ENCODE measurements at places on chromosomes 5 and 9.

GRCh38 chr5:175027390-175027789 is 303.0 kb downstream of the MSX2 start:
- DNase-seq, result no peak

DNA sequence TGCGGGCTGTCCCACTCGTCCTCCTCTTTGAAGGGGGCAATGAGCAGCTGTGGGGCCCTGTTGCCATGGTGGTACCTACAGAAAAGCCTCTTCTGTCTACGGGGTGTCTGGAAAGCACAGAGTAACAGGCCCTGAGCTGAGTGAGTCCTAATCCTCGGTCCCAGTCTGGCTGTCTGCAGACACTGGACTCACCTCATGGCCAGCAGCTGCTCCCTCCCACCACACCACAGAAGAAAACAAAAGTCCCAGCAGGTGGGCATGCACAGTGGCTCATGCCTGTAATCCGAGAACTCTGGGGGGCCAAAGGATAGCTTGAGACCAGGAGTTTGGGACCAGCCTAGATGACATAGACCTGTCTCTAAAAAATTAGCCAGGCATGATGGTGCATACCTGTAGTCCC is 19.9 kb downstream of the P4HA2 start:
- DNase-seq, result no peak

DNA sequence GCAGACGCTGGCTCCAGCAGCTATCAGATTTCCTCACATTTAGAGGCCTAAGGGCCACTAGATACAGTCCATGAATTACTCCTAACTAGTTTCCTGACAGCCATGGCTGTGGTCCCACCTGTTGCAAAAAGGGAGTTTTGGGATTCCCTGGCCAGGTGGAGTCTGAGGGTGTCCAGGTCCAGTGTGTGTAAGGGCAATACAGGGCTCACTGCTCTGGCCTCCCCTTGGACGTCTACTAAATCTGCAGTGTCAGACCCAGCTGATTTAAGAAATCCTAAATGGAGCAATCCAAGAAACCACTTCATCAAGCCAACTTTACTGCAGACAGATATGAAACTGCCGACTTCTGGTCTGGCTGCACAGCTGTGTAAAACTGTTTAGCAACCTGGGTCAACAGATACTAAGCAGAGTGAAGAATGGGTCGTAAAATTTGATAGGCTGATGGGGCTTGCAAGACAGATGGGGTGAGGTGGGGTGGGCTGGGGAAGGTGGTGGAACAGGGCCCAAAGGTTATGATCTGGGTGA is 116.4 kb downstream of the GADD45G start:
- DNase-seq, result no peak

DNA sequence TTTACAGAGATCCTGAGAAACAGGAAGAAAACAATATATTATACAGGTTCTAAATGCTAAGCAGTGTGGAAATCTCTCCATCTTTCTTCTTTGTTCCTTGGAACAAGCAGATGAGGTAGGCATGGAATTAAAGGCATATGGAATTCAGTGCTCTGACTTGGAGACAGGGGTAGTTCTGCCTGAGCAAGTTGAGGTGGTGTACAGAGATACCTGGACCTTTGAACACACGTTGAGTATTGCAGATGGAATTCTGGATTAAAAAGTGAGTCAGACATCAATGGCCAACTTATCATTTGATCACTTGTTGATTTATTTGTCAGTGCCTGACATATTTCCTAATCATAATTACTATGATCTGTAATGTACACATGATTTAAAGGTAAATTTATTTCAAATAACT is 293.9 kb upstream of the IRX4 start:
- no peak for DNase-seq

DNA sequence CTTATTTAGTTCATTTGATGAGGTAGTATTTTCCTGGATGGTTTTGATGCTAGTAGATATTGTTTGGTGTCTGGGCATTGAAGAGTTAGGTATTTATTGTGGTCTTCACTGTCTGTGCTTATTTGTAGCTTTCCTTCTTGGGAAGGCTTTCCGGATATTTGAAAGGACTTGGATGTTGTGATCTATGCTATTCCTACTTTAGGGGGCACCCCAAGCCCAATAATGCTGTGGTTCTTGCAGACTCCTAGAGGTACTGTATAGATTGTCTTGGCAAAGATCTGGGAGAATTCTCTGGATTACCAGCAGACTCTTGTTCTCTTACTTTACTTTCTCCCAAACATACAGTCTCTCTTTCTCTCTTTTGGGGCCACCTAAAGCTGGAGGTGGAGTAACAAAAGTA is 315.7 kb downstream of the MAT2B start:
- no peak for DNase-seq

DNA sequence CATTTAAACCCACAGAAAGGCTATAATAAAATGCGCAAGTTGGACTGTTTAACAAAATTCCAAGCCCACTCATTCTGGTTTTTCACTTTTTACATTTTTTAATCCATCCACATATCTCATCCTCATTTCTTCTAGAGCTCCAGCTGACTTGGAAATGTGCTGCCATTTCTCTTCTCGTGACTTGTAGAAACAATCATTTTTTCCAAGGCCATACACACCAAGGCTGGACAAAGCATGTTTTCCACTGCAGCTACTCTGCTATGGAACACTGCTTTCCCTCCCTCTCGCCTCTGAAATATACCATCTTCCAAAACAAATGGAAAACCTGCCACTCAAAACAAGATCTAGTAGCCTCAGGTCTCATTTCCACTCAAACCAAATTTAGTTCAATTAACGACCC is 141.1 kb downstream of the ESM1 start:
- DNase-seq, result no peak

GRCh38 chr5:61160497-61160896 is 1.8 kb downstream of the SMIM15 start:
- DNase-seq, result no peak

GRCh38 chr5:20286512-20286911 is 298.5 kb upstream of the CDH18 start:
- no peak for DNase-seq

DNA sequence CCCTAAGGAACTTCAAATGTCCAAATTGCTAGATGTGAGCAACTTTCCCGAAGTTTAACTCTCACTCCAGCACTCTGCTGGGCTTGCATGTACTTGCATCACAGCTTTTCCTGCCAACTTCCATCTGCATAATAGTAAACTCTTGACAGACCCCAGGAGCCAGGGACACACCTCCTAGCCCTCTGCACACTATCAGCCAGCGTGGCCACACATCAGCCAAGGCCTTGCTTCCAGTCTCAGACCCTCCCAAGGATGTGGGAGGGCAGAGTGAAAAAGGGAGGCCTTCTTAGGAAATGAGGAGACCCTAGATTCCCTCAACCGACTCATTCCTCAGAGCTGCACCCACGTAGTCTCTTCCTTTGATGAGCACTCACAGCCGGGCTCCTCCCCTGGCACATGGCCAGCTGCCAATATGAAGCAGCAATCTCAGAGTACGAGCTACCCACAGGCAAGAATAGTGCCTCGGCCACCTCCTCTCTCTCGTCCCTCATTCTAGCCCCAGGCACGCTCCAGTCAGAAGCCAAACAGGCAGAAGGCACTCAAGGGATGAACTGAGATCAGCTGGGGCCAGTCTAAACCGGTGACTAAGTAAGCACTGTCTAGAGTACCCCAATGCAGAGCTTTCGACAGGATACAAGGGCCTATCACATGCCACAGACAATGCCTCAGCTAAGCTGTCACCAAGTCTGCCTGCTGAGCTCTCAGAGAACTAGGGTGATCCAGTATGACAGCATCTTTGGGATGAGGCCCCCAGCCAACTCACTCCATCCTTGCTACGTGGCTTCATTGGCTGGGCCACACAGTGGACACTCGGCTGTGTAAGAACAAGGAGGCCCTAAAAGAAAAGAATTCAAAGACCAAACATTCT is 2.3 kb downstream of the P4HA2 start:
- DNase-seq, result no peak

- DNase-seq, result no peak
These were observed 15.9 kb upstream of the CDKN2AIPNL start for GRCh38 chr5:134427540-134428041.

DNA sequence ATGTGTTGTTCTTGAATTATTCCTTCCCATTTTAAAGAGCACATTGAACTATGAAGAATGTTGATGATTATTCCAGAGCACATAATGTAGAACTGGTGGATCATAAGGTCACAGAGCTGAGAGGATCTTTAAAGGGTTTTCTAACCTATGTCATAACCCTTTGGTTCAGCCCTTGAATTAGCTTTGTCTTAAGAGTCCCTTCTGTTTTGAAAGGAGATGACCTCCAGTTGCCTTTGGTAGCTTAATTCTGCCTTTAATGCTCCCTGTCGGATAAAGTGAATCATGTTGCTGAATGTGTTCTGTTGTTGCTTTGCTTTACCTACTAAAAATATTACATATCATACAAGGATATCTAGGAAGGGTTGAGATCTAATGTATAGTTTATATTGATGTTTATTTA is 99.1 kb upstream of the PRRC1 start:
- no peak for DNase-seq

GRCh38 chr5:147466360-147466980 is 43.4 kb downstream of the DPYSL3 start:
- DNase-seq, result no peak

DNA sequence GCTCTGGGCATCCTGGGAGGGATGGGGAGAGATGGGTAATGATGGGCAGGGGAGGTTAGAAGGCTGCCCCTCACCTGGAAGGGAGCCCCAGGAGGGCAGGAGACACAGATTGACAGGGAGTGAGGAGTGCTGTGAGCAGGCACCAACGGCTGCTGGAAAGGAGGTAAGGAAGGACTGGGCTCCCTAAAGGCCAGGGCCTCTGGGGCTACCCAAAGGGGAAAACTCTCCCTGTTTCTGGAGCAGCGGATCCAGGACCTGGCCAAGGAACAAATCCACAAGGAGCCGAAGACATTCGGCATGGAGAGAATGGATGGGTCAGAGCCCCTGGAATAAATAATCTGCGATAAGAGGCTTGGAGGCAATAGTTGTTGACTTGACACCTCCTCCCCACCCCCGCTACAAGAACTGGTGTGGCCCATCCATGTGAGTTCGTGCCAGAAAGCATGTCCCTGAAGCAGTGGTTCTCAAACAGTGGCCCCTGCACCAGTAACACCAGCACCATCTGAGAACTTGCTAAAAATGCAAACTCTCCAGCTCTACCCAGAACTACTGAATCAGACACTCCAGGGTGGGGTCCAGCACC is 208.3 kb downstream of the GABBR2 start:
- no peak for DNase-seq

GRCh38 chr9:2473681-2474080 is 147.9 kb upstream of the VLDLR start:
- DNase-seq, result no peak

GRCh38 chr5:125750861-125751186 is 672.4 kb upstream of the GRAMD2B start:
- no peak for DNase-seq

GRCh38 chr5:83715236-83716065 is 5.2 kb downstream of the HAPLN1 start:
- no peak for DNase-seq

DNA sequence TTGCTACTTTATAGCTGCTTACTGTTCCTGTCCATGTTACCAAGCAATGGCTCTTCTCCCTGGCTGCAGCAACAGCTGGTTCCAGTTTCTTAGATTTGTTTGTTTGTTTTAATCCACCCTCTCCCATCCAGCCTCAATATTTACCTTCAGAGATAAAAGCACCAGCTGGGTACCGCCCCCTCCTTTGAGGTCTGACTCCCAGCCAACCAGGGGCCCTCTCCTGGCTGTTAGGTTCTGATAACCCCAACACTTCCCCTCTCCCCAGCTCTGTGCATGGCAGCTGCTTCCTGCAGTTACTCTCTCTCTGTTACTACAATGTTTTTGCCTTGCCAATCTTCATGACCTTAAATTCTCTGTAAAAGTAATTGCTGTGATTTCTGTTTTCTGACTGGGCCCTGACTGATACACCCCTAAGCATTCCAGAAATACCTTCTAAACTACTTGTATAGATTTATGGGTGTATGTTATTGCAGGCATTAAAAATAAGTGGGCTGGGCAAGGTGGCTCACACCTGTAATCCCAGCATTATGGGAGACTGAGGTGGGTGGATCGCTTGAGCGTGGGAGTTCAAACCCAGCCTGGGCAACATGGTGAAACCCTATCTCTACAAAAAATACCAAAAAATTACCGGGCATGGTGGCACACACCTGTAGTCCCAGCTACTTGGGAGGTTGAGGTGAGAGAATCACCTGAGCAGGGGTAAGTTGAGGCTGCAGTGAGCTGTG is 2.6 kb upstream of the GCNT1 start:
- no peak for DNase-seq

GRCh38 chr9:91419222-91420191 is 4.1 kb downstream of the NFIL3 start:
- DNase-seq, result no peak

GRCh38 chr9:110095161-110095595 is 112.8 kb downstream of the C9orf152 start:
- DNase-seq, result no peak

- no peak for DNase-seq
These were observed 206.6 kb downstream of the ESM1 start for GRCh38 chr5:54778783-54779182.

GRCh38 chr9:136386018-136386417 is 12.5 kb upstream of the CARD9 start:
- no peak for DNase-seq

GRCh38 chr5:96706433-96707111 is 44.4 kb downstream of the CAST start:
- no peak for DNase-seq

DNA sequence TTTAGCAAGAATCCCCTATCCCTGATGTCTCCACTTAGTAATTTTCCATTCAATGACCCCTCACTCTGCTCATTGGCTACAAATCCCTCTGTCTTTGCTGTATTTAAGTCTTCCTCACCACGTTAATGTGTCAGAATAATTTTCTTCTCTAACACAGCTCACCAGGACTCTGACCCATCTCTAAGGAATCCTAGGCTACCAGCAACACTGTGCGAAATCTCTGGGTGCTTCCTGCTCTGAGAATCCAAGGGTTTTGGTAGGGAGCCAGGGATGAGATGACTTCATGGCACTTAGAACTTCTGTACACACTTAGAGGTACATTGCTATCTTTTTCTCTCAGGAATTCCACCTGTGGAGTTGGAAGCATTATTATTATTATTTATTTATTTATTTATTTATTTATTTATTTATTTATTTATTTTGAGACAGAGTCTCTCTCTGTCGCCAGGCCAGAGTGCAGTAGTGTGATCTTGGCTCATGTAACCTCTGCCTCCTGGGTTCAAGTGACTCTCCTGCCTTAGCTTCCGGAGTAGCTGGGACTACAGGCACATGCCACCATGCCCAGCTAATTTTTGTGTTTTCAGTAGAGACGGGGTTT is 53.5 kb downstream of the FOXI1 start:
- no peak for DNase-seq

GRCh38 chr9:124983698-124984097 is 42.8 kb upstream of the GOLGA1 start:
- no peak for DNase-seq

GRCh38 chr5:10138395-10139057 is 111.2 kb downstream of the ATPSCKMT start:
- no peak for DNase-seq
